ENCODE measurements at places on chromosomes 6 and 20. TPM values are rescaled to one million over a fixed set of nuclear protein-coding genes. Genes with fewer than 3 reads are reported as not detected.

The LRFN2 gene
- total RNA-seq, result not detected

The RMND1 gene
- 50.6 TPM for total RNA-seq

The LY6G6D gene
- total RNA-seq, result not detected

The SLC44A4 gene
- total RNA-seq, result not detected

The TCP11 gene
- 0.51 TPM for total RNA-seq

The GGTLC1 gene
- not detected for total RNA-seq

Data from fibroblast of lung (primary cell).